ENCODE measurements at places on chromosomes 2 and 18. TPM values are rescaled to one million over a fixed set of nuclear protein-coding genes. Genes with fewer than 3 reads are reported as not detected.

GRCh38 chr2:190696792-190697398 lies 48.0 kb downstream of the NAB1 start:
- DNase-seq = no peak

DNA sequence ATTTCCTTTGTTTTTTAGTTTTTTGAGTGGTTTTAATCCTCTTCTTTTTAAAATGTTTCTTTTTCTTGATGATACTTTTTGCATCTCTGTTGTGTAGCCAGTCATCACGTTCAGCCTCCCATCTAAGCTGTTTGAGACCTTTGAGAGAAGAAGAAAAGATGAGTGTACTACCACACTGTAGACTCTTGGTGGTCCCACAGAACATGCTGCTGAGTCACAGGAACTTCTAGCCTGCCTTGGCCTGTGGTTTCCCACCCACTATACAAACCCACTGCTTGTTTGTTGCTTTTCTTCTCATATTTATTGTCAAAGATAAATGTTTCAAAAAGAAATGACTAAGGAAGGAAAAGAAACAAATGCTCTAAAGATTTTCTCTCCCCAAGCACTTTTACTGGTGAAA lies 5.5 kb downstream of the CEBPZOS start:
- no peak for DNase-seq

Gene CIB4
- not detected for total RNA-seq

- DNase-seq = peak; percentile 54
These were observed 807 bp upstream of the CREB1 start for GRCh38 chr2:207528980-207529329.

Gene KCNS3
- 3.9 TPM for total RNA-seq

Gene C2orf74
- total RNA-seq = 30.0 TPM

- no peak for DNase-seq
These were observed 38.4 kb upstream of the STAT4 start for GRCh38 chr2:191189112-191189635.

Measured in left cardiac atrium (tissue), 4 donors.